Sigmoid colon (tissue), 7 donors: ENCODE measurements at places on chromosomes 7 and 10. TPM values are rescaled to one million over a fixed set of nuclear protein-coding genes. Genes with fewer than 3 reads are reported as not detected.

The PLXDC2 gene
- 31.0 TPM for total RNA-seq

The NUTM2D gene
- total RNA-seq = 3.3 TPM

The GSTO2 gene
- 1.3 TPM for total RNA-seq

The REPIN1 gene
- 57.4 TPM for total RNA-seq

The DPP6 gene
- 37.4 TPM for total RNA-seq

The CHRM2 gene
- total RNA-seq = 121 TPM

DNA sequence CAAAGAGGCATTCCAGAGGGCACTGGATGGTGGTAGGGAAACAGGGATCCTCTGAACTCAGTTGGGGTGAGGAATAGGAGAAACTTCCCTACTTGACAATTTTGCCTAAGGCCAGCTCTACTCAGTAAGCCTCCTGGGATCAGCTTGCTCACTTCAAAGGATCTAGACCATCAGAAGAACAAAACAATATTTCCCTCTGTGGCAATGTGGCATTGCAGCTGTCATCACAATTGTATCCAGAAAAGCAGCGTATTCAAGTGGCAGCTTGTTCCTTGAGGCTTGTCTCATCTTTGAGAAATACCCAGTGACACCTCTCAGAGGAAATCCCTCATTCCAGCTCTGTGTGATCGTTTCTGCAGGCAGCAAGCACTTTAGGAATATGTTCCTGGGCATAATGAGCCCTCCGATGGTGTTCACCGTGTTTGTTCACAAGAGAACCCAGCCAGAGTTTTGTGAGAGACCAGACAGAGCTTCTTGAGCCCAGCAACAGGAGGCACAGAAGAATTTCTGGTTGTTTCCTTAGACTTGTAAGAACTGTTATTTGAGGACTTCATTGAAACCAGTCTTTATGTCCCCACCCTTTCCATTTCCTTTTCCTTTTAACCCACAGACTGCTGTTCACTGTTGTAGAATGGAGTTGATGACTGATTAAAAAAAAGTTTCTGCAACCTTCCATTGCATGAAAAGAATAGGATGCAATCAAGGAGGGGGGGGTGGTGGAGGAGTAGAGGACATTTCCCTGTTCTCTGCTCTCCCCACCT lies 747.3 kb downstream of the LRMDA start:
- no peak overlapping the region for H3K4me3 ChIP-seq
- H3K27ac ChIP-seq = no peak overlapping the region
- no peaks in the 10 kb centered on the region for H3K27me3 ChIP-seq
- no peaks in the 10 kb centered on the region for H3K36me3 ChIP-seq
- no peak for DNase-seq
- H3K4me1 ChIP-seq = no peaks in the 10 kb centered on the region

GRCh38 chr10:26780793-26781601 lies 79.8 kb downstream of the ABI1 start:
- no peak for DNase-seq
- H3K27me3 ChIP-seq = no peaks in the 10 kb centered on the region
- H3K4me1 ChIP-seq = peaks cover 21% of the 10 kb centered on the region
- H3K36me3 ChIP-seq = no peaks in the 10 kb centered on the region
- H3K27ac ChIP-seq = no peak overlapping the region

- DNase-seq = no peak
- no peaks in the 10 kb centered on the region for H3K27me3 ChIP-seq
- no peak overlapping the region for H3K27ac ChIP-seq
Measured at GRCh38 chr10:95832216-95833041, 75.3 kb upstream of the CC2D2B start.

DNA sequence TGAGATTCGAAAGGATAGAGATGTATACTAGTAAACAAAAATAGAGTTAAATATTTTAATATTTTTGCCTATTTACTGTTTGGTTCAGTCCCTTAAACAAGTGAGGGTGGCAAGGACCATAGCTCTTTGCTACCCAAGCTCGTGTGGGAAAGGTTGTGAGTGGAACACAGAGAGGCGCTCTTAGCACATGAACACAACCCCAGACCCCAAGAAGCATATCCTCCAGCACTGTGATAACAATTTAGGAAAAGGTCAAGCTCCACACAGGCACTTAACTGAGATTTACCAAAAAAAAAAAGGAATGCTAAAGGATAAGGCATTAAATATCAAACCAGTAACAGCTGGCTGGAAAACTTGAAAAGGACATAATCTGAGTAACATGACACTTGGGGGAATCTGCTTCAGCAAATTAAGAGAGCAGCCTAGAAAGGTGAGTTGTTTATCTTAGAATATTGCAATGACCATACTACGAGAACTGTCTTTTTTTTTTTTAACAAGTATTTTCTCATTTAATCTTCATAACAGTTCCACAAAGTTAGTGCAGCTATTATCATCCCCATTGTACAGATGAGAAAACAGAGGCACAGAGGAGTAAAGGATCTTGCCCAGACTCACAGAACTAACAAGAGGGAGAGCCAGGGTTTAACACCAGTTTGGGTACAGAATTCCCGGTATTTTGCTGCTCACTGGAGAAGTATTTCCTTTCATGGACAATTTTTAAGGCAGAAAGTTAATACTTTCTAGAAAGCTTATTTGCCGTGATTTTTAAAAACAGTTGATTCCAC lies 303.5 kb upstream of the AOAH start:
- H3K36me3 ChIP-seq = no peaks in the 10 kb centered on the region
- H3K27me3 ChIP-seq = no peaks in the 10 kb centered on the region
- H3K4me1 ChIP-seq = peaks cover 17% of the 10 kb centered on the region
- no peak overlapping the region for H3K4me3 ChIP-seq
- H3K27ac ChIP-seq = no peak overlapping the region
- DNase-seq = no peak

DNA sequence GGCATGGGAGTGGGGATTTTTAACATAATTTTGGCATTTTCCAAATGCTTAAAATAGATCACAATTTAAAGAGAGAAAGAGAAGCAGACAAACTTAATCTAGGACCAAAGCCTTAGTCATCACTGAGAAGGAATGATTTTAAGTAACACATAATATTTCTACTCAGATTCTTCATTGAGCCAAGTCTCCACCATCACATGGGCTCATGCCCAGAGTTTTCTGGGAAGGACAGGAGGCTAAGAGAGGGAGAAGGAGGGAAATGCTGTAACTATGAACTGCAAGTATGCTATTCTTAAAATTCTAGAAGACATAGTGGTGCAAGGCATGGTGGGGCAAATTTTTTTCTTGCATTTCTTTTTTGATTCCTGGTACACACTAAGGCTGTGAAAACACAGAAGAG lies 23.8 kb upstream of the UBE2D1 start:
- peaks cover 10% of the 10 kb centered on the region for H3K27me3 ChIP-seq
- DNase-seq = no peak
- no peak overlapping the region for H3K4me3 ChIP-seq
- H3K36me3 ChIP-seq = no peaks in the 10 kb centered on the region
- H3K4me1 ChIP-seq = no peaks in the 10 kb centered on the region
- H3K27ac ChIP-seq = no peak overlapping the region

DNA sequence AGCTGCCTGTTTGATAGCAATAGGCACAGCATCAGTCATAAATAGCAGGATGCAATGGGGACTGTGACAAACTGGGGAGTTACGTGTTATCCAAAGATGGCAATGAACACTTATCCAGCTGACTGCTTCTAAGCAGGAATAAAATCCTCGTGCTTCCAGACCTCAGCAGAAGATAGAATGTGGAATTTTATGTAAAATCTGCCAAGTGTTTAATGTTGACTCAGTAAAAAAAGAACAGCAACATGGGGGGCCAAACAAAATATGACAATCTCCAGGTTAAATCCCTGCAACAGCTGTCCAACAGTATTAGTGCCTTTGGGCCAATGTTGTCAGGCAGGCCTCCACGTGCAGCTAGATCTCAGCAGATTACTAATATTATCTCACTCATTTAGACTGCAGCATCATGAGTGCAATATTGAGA lies 127.3 kb downstream of the SEMA3C start:
- H3K36me3 ChIP-seq = no peaks in the 10 kb centered on the region
- peak overlapping the region; percentile 90 for H3K27ac ChIP-seq
- peaks cover 48% of the 10 kb centered on the region for H3K4me1 ChIP-seq
- H3K4me3 ChIP-seq = no peak overlapping the region

GRCh38 chr7:36147361-36147760 lies 5.7 kb upstream of the EEPD1 start:
- H3K27ac ChIP-seq = no peak overlapping the region
- H3K27me3 ChIP-seq = no peaks in the 10 kb centered on the region
- H3K4me3 ChIP-seq = no peak overlapping the region
- no peak for DNase-seq
- H3K36me3 ChIP-seq = no peaks in the 10 kb centered on the region

DNA sequence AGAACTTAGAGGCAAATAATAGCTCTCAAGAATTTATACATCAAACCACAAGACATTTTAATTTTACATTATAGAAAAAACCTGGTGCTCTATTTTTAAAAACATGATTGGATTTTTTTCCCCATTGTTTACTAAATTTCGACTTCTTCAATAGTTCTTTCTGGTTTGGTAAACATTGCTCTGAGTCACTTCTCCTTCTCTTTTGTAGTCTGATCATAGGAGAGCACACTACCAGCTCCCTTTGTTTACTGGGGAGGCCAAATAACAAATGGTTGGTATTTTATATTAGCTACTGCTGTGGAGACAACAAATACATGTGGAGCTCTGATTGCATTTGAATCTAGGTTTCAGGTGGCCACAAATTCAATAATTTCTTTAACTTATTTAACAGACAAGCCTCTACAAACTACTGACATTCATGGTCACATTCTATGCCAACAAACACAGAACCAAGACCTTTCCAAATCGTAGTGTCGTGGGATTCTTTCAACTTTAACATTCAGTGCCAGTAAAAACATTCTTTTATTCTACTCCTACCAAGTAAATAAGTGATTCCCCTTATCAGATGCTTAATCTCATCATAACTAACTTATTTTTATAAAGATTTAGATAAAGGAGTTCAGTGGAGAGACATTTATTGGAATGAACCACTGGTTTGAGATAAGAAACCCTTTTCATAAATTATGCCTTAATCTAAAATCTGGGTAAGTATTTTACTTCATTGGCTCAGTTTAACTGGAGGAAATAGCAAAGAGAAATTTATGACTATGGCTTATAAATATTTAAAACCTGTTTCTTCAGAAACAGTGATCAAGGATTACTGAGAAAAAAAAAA lies 17.7 kb upstream of the FXYD4 start:
- no peaks in the 10 kb centered on the region for H3K36me3 ChIP-seq
- no peak overlapping the region for H3K4me3 ChIP-seq
- peaks cover 17% of the 10 kb centered on the region for H3K27me3 ChIP-seq

DNA sequence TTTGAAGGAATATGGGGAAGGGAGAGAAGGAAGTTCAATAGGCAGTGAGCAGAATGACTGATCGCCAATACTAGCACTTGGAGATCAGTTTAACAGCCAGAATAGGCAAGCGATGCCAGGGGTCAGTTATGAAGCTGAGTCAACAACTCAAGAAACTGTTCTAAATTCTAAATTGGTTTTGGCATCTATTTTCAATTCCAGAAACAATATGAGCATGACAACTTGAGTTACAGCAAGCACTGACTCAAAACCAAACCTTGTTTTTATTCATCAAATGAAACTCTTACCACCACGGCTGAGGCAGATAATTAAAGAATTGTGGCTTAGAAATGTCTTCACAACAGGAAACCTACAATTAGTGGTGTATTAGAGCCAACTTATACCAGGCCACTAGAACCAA lies 180.5 kb upstream of the ASAH2 start:
- no peak overlapping the region for H3K4me3 ChIP-seq
- H3K36me3 ChIP-seq = no peaks in the 10 kb centered on the region
- peak overlapping the region; percentile 48 for H3K27ac ChIP-seq
- no peaks in the 10 kb centered on the region for H3K4me1 ChIP-seq
- H3K27me3 ChIP-seq = no peaks in the 10 kb centered on the region

GRCh38 chr7:139714163-139714901 lies 63.5 kb downstream of the HIPK2 start:
- H3K4me3 ChIP-seq = no peak overlapping the region
- H3K27me3 ChIP-seq = no peaks in the 10 kb centered on the region
- no peaks in the 10 kb centered on the region for H3K4me1 ChIP-seq
- DNase-seq = no peak

- H3K27ac ChIP-seq = no peak overlapping the region
- no peak for DNase-seq
- H3K4me3 ChIP-seq = no peak overlapping the region
- no peaks in the 10 kb centered on the region for H3K4me1 ChIP-seq
- no peaks in the 10 kb centered on the region for H3K27me3 ChIP-seq
- H3K36me3 ChIP-seq = no peaks in the 10 kb centered on the region
Measured at GRCh38 chr7:158396301-158396905, 191.2 kb downstream of the PTPRN2 start.

DNA sequence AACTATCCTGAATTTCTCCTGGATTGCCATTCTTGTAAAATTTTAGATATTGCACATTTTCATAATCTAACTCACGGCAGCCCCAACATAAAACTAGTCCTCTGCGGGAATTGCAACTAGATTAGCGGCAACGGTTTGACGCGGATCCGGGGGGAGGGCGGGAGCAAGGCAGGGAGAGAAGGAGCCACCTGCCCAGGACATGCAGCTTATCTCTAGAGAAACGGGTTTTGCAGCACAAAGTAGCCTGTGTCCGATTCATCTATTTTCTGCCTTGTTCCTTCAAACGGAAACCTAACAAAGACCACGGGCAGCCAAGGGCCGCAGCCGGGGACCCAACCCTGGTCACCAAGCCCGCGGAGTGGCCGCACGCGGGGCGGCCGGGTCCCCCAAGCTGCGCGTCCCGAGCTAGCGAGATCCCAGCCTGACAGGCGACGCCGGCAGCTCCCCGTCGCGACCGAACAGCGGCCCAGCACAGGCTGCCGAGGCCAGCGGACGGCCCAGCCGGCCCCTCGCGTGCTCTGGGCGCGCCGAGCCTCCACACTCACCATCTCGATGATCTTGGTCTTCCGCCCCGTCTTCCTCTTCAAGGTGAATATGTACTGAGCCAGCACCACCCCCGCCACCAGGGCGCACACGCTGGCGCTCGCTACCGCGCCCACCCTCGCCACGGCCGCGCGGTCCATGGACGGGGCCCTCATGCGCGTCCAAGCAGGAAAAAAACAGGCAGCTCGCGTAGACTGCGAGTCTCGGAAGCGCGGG lies at the start of gene NT5C3A:
NT5C3A (minus strand) TSS at position 754 of the 759 bp plus-strand sequence; CDS start at position 683, 71 bp downstream.
- peaks cover 20% of the 10 kb centered on the region for H3K4me1 ChIP-seq
- H3K4me3 ChIP-seq = peak within 1 kb of the TSS; percentile 71
- no peaks in the 10 kb centered on the region for H3K27me3 ChIP-seq
- peak; percentile 72 for DNase-seq
- no peaks in the 10 kb centered on the region for H3K36me3 ChIP-seq
